Uterus (tissue), 4 donors: ENCODE measurements at places on chromosomes 3 and 15.

DNA sequence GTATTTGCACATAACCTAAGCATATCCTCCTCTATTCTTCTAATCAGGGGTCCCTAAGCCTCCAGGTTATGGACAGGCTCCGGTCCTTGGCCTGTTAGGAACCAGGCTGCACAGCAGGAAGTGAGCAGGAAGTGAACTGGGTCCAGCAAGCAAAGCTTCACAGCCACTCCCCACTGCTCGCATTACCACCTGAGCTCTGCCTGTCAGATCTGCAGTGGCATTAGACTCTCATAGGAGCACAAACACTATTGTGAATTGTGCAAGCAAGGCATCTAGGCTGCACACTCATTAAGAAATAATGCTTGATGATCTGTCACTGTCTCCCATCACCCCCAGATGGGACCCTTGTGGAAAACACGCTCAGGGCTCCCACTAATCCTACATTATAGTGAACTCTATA lies 9.8 kb downstream of the MSL2 start:
- DNase-seq = no peak

DNA sequence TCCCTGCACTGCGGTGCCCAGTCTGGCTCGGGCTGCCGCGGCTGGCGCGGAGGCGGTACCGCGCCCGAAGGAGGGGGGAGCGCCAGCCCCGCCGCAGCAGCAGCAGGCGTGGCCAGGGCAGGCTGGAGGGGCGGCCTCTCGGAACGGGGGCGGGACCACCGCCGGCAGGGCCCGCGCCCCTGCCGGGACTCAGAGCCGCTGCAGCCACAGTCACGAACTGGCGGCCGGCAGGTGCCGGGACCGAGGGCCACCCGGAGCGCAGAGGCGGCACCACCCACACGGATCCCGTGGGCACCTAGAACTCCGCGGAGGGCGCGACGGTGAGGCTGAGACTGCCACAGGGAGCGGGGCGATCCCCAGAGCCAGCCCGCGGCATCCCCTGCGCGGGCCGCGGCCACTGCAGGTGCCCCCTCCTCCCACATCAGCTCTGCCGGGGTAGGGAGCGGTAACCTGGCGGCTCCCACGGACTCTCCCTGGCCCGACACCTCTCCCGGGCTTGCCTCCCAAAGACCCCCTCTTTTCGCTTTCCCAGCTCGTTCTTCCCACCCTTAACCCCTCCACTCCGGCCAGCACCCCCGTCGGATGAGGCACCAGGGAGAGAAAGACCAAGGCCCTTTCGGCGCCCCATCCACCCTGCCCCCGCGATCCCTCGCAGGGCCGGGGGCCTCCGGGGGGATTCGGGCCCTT lies at the start of gene VWA5B2:
Gene VWA5B2 (plus strand): TSS at position 192 of the 687 bp plus-strand sequence. CDS start 944 bp downstream, outside the sequence.
- DNase-seq = peak; percentile 60

- DNase-seq = no peak
These were observed 112.5 kb downstream of the TIGIT start for GRCh38 chr3:114406286-114406685.

DNA sequence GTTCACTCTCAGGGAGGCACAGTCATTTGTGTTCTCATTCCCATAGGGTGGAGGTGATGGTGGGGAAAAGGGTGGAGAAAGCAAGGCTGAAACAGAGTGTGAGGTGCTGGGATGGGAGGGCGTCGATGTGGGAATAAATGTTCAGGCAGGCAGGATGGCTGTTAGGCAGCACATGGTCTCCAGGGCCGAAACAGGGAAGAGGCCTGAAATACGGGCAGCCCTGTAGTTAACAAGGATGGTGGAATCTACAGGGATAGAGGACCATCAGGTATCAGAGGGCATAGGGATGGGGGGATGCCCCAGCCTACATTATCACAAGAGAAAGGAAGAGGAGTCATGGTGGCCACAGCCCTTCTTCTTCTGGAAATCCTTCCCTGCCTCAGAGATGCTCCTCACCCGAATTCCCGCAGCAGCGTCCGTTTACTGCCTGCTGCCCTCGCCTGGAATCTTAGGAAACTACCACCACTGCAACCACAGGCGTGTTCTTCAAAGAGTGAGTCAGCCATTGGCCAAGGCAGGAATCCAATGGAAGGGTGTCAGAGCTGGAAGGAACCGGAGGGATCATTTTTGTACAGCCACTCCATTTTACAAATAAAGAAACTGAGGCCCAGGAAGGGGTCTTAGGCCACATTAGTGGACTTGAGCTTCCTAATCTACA lies 49.7 kb upstream of the POMGNT2 start:
- DNase-seq = peak; percentile 82

- no peak for DNase-seq
These were observed 170.0 kb downstream of the TMEM108 start for GRCh38 chr3:133208184-133208583.

DNA sequence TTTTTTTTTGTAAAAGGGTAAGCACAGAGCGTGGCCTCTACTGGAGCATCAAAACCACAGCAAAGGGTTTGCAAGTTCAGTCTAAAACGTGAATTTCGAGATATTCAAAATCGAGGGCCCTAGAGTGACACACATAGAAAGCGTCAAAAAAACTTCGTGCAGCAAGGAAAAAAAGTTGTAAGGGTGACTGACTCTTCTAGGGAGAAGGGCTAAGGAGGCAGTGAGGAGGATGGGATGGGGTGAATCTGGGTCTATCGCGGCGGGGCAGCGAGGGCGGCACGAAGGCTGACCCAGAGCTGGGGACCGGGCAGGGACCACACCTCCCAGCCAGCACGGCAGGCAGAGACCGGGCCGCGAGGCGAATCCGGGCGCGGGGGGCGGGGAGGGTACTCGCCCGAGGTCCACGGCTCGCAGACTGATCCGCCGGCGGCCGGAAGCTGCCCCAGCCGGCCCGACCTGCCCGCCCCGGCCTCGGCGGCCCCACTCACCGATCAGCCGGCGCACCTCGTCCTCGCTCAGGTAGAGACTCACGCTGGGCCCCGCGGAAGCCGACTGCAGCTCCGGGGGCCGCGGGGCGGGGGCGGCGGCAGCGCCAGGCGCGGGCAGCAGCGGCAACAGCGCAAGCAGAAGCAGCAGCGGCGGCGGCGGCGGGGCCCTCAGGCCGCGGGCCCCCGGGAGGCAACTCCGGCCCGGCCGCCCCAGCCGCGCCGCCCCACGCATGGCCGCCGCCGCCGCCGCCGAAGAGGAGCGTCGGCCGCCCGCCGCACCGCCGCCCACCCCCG lies 533 bp downstream of the RYK start:
- DNase-seq = peak; percentile 57

DNA sequence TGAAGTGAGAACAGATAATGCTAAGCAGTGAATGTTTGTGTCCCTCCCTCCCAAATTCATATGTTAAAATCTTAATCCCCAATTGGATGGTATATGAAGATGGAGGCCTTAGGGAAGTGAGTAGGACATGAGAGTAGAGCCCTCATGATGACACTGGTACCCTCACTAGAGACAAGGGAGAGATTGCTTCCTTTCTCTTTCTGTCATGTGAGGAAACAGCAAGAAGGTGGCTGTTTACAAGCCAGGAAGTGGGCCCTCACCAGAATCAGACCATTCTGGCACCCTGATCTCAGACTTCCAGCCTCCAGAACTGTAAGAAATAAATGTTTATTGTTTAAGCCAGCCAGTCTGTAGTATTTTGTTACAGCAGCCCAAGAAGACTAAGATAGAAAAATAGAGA lies 209.5 kb downstream of the SATB1 start:
- DNase-seq = no peak

DNA sequence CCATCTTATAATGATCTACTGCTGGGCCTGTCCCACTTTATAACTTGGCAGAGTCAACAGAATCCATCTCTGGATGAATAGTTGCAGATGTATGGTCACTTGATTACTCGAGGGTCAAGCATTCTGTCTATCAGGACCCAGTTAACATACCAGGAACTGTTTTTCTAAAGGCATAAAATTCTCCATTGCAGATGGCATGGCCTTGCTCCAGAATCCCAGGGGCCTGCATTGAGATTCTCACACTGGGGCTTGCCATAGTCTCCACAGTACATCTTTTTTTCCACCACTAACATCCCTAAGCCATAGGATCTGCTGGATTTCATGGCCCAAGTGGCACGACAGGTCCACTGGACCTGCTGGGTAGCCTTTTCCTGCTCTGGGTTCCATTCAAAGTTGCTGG lies 68.5 kb upstream of the CACNA1D start:
- DNase-seq = no peak

DNA sequence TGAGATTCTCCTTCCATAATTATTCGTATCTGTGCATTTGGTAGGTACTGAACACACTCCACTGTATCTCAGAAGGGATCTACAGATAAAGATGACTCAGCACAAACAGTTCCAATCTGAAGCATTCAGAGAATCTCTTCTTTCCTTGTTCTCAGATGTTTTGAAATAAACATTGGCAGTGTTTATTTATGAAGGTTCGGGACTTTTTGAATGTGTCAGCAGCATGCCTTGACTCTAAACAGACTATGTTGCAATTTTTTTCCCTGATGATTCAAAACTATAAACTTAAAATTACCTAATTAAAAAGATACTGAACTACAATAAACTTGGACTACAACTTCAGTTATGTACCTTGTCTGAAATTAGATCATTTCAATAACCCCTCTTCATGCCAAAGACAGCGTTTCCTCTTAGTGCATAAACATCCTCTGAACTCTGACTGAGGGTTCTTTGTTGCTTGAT lies 612.9 kb upstream of the TBL1XR1 start:
- DNase-seq = no peak

GRCh38 chr3:49349348-49350114 lies 8.6 kb downstream of the GPX1 start:
- DNase-seq = no peak

GRCh38 chr3:32410367-32411246 lies 19.0 kb downstream of the CMTM7 start:
- no peak for DNase-seq

DNA sequence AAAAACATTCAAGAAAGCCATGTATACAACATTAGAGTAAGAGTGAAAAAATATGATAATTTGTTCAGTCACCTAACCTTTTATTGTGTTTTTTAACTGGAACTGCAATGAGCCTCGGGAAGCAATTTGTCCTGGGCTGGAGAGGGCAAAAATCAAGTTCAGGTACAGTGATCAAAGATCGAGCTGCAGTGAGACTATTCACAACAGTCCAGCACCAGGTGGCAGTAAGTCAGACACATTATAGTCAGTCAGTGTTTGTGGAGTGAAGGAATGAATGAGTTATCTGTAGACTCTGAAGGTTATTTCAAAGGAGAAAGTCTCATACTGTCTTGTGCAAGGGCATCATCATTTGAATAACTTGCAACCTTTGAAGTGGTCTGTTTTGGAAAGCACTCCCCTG lies 116.6 kb downstream of the CHDH start:
- DNase-seq = no peak

- DNase-seq = no peak
These were observed 1.8 kb downstream of the TLNRD1 start for GRCh38 chr15:81002331-81003096.

DNA sequence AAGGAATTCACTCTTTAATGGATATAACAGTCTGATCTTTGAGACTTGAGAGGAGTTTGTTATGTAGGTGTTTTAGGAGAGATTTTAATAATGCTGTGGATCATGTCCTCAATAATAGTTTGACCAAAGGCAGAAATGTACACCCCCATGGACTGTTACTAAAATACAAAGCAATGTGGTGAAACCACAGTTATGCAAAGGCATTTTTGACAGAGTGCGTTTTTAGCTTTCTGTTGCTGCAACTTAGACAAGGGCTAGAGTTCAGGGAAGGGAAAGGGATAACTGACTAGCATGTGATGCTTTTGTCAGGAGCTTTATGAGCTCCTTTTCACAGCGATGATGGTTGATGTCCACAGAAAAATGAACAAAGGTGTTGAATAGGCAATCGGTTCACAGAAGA lies 3.6 kb upstream of the STARD5 start:
- DNase-seq = no peak

DNA sequence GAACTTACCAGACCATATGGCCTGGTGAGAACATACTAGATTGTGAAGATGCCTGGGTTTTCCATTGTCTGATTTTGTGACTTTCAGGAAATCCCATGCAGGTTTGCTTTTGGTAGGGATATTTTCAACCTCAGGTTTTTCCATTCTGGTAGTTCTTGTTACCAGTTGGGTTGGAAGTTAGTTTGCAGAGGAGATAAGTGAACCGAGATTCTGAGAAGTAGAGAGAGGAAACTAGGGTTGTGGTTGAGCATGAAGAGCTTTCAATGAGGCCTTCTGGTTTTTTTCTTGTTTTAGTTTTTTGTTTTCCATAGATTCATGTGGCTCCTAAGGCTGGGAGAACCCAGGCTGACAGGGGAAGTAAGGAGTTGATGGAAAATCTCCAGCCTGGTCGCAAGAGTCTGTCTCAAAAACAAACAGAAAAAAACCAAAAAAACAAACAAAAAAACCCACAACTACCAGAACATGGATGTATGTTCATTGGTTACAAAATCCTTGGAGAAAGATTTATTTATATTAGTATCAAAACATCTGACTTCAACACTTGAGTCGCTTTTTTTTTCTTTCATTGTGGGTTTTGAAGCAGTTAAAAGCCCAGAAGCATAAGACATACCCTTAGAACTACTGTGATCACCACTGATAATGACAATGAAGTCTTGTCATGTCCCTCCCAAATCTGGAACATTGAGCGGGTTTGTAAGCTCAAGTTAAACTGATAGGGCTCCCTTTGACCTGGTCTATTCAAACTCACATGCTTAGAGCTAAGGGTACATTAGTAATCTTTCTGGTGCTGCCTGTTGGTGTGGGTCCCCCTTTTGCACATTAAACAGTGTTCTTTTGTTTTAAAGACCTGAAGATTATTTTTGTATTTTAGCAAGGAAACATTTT lies 3.2 kb downstream of the GPR171 start:
- DNase-seq = no peak

DNA sequence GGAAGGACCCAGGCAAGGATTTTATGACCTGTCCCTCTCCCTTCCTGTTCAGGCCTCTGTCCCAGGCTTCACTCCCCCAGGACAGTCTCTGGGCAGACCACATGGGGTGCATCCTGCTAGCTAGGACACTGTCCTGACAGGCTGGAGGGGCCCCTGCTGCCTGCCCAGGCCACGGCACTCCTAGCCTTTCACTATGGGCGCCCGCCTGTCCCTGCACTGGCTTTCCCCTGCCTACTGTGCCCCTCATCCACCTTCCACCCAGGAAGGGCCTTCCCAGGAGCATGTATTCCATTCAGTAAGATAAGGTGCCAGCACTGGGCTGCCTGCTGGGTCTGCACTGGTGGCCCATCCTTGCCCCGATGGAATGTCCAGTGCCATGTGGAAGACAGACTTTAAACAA lies 145.3 kb downstream of the DNAJB8 start:
- no peak for DNase-seq

DNA sequence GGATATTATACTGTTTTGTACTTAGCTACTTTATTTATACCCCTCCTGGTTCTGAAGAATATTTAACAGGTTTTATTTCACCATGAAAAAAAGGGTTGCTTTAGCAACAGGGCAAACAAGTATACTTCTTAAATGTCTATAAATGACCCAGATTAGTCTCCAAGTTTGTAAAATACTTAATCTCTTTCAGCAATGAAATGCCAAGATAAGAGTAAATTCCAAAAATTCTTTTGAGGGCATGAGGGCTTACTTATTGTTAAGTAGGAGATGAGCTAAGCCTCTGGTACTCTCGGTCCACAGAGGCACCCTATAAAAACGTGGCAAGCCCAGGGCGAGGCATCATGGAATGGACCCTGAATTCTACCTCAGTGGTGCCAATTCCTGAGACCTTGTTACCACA lies 264.8 kb upstream of the NSMCE3 start:
- DNase-seq = no peak
